ENCODE measurements at places on chromosomes 3 and 15.

DNA sequence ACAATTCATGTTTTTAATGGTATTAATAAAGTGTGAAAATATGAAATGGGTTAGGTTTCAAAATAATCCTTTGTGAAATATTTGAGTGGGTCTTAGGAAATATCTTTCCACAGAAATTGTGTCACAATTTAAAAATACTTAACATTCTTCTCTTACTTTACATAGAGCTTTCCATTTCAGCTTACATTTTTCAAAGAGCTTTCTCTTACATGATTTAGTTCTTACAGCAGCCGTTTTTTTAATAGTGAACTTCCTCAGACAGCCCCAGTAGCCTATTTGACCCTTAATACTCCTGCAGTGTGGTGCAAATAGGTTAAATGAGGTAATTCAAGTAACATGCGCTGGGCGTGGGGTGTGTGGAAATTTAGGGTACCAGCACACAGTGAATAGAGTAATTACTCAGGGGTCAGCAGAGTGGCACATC, 21.8 kb downstream of the P2RY12 start:
- DNase-seq, result no peak

GRCh38 chr3:86814918-86815655, 175.9 kb downstream of the VGLL3 start:
- no peak for DNase-seq

- no peak for DNase-seq
Observed at GRCh38 chr15:101178931-101179330, 72.9 kb downstream of the CHSY1 start.

DNA sequence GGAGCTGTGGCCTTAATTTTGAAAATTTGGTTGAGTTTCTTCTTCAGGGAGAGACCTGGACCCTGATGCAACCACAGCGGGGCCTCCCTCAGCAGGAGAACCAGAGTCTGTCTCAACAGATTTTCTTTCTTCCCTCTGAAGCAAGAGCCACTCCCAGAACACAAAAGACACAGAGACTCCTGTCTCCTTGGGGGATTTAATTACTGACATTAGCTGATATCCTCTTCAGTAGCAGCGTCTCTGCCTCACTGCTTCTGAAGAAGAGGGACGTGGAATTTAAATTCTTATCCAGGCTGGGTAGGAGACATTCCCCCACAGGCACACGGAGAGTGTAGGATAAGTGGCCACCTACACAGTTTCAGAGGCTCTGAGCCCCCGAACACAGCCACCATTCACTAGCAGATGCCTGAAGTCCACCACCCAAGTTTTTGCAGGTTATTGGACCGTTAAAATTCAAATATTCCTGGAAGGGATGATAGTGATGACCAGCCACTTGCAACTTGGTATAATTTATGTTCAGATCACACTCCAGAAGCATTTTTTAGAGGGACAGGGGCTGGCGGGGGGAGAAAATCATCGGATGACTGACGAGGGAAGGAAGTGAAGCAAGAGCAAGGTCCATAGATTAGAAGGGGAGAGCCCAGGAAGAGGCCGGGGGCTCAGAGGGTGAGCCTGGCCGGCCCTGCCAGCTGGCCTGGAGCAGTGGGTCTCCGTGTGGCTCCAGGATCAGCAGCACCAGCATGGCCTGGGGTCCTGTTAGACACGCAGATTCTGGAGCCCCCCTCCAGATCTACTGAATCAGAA, 109.7 kb downstream of the BDH1 start:
- no peak for DNase-seq

Measured in MM.1S (cell line).